ENCODE measurements at places on chromosomes 2 and 18.

DNA sequence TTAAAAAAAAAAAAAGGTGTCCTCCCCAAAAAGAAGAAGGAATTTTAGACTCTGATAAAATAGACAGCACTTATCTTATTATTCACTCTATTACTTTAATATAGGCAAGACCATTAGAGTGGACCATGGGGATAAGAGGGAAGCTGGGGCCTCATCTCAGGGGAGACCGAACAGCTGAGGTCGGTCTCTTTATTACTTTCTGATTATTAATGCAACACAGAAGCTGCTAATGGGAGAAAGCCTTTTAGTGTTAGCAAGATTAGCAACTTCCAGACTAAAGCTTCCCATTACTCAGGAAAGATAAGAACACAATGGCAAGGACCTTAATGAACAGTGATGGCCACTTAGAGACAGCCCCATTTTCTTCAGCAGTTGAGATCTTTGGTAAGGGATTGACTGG is 135.5 kb downstream of the TMEFF2 start:
- no peak for DNase-seq

GRCh38 chr2:217147818-217148217 is 288.0 kb upstream of the TNP1 start:
- no peak for DNase-seq

DNA sequence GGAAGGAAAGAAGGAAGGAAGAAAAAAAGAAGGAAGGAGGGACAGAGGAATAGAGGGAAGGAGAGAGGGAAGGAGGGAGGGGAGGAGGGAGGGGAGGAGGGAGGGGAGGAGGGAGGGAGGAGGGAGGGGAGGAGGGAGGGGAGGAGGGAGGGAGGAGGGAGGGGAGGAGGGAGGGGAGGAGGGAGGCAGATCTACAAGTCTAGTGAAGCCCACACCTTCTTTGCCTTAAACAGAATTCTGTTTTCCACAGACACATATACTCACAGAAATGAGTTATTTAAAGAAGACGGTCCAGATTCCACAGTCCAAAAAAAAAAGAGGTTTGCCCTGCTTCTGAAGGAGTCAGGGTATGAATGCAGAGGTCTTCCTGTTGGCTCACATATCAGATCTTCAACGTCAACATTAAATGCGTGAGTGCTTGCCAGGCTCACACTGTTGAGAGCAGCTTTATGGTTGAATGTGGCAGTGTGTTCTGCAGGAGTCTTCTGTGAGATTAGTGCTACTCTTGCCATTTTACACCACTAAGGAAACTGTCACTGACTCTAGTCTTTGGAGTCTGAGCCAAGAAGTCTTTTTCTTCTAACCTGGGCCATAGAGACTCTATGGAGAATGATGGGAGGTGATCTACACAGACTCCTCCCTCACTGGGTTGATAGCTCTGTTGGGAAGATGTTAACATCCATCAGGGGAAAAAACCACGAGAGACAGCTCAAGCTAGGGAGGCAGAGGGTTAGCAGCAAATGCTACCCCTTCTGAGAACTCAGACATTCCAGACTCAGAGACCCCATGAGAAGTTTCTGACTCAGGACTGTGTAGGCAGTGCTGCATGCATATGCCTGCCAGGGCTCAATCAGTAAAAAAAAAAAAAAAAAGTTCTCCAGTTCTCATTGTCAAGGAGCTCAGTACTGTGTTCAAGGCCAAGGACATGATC is 23.3 kb downstream of the PAX8 start:
- DNase-seq: no peak

GRCh38 chr2:62222674-62223073 is 26.8 kb downstream of the B3GNT2 start:
- no peak for DNase-seq

- no peak for DNase-seq
These were observed 62.8 kb upstream of the ITSN2 start for GRCh38 chr2:24423095-24423494.

DNA sequence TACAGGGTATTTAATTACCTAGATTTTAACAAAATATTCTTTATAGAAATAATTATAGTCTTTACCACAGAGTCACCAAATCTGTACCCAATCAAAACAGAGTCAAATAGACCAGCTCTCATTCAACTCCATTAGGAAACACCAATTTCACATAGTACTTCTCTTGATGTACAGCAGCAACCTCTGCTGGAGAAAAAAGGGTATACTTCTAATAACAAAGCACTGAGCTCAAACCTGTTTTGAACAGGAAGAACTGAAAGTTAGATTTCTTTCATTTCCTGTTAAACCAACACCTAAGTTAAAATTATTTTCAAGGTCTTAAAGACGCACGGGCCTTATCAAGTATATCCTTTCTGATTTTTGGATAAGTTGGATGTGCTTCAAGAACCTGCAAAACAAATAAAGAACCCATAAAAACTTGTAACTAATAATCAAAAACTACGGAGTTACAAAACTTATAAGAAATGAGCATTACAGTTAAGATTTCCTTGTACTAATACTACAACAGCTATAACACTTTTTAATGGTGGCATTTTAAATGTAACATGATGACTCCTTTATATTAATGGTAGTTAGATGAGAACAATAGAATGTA is 79.0 kb downstream of the TTC21B start:
- no peak for DNase-seq

DNA sequence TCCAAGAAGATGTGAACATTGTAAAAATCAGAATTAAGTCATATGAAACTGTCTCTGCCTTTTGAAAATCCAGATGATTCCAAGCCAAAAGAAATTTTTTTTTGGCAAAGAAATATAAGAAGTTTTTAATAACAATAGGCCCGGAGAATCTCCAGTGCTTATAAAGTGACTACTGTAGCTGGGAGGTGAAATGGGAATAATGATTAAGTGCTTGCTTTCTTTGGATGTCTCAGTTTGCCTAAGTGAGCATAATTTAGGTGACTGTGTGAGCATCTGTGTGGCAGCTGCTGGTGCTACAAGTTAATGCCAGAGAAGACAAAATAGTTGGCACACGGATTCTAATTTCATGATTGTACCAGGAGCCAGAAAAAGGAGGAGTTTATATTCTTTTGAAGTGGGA is 185.0 kb downstream of the LTBP1 start:
- DNase-seq: no peak

GRCh38 chr2:206798000-206798399 is 32.6 kb downstream of the FASTKD2 start:
- DNase-seq: no peak

- DNase-seq: no peak
These were observed 14.0 kb downstream of the HRH4 start for GRCh38 chr18:24474406-24474805.

- no peak for DNase-seq
These were observed 83.7 kb downstream of the EN1 start for GRCh38 chr2:118763797-118764196.

GRCh38 chr18:44035554-44035953 is 645.1 kb upstream of the SETBP1 start:
- DNase-seq: no peak

DNA sequence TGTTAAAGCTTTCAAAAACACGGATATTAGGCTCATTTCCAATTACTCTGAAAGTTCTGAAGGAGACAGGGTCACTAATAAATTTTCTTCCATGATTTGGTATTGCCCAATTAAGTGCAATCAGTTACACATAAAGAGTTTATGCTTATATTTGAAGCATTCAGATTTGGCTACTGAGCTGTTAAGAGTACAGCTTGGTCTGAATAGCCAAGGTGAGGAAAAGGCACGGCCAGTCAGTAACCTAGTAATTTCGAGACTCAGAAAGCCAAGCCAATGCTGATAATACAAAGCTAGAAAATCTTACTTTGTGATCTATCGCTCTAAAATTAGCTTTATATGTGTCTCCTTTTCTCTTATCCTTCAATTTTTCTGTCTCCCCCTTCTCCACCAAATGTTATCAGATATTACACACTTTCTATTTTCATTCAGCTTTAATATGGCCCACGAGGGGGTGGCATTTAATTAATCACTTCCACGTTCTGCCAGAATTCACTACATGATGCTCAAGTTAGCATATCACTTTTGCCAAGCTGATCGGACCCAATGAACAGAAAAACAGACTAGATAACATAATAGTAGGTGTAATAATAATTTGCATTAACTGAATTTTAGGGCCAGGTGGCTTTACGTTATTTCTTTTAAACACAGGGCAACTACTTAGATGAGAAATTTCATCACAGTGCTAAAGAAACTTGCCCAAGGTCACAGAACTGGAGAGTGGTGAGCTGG is 138.4 kb downstream of the TCF4 start:
- no peak for DNase-seq

DNA sequence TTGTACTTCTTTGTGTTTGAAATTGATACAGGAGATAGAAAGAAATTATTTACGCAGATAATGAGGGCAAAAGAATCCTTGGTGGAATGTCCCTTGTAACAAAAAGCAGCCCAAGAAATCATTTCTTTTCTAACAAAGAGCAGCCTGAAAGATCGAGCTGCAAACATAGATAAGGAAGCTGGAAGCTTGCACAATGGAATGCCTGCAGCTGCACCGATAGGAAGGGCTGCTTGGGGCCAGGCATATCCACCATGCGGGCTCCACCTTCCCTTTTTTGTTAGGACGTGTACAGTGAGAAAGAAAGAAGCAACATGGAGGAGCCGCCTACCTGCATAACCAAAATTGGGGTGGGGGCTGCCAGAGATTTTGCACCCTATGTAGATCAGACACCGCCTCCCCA is 568.7 kb downstream of the METTL4 start:
- DNase-seq: no peak

DNA sequence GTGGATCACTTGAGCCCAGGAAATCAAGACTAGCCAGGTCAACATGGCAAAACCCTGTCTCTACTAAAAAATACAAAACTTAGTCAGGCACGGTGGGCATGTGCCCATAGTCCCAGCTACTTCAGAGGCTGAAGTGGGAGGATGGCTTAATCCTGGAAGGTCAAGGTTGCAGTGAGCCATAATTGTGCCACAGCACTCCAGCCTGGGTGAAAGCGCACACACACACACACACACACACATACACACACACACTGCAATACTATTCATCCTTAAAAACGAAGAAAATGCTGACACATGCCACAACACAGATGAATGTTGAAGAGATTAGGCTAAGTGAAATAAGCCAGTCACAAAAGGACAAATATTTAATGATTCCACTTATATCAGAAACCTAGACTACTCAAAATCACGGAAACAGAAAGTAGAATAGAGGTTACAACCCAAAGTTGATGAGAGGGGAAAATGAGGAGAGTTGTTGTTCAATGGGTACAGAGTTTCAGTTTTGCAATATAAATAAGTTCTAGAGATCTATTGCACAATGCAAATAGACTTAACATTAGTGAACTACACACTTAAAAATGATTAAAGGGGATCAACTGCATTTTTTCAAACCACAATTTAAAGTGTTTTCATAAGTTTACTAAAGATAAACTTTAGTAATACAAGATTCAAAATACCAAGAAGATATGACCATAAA is 114.5 kb downstream of the USP34 start:
- no peak for DNase-seq

Data from right hindlimb (tissue), 1 donor.